ENCODE measurements at places on chromosomes 4 and X.
A peak's percentile ranks its signal among the peaks of the same experiment; 100 is the strongest.

DNA sequence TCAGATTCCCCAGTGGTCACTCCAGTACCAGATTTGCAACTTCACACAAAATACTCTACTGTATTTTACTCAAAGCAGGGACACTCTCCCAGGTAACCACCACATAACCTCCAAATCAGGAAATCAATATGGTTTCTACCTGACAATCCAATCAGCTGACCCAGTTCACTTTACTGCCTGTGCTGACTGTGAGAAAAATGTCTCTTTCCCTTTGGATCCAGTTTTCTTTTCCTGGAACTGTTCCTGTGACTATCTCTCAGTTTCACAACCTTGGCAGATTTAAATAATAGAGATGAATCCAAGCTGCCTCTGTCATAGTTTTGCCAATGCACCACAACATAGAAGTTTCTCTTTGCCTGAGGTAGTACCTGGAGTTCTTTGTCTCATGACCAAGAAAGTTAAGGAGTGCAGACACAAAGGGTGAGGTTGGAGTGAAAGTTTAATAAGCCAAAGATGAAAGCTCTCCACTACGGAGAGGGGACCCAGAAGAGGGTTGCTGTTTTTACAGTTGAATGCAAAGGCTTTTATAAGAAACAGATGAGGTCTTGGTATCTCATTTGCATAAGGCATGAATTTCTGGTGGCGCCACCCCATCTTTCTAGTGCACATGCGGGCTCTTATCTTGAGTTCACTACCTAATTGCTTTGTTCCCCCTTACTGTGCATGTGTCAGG is 29.7 kb upstream of the IL9R start:
- no peak for DNase-seq

DNA sequence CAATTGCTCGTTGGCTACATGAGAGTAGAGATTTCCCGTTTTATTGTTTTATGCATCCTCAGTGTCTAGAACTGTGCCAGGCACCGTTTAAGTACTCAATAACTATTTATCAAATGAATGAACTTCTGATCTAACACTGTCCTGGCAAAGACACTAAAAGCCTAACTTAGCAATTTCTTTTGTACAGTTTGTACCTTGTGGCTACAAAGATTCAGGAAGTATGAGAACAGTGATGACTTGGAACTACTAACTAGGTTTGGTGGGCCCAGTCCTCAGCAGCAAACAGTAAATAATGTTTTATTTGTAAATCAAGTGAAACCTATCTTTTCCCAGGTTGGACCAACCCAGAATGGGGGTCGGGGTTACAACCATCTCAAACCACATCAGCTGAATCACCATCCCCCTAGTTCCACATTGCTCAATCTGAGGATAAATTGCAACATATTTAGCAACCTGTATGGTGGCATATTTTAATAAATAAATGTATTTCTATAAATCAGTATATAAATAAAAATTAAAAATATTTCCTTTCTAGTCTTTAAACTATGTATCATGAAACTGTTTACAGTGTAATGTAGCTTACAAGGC is 12.3 kb upstream of the SCRG1 start:
- DNase-seq = no peak

- no peak for DNase-seq
These were observed 1.8 kb upstream of the CXCL5 start for GRCh38 chr4:74000301-74000700.

DNA sequence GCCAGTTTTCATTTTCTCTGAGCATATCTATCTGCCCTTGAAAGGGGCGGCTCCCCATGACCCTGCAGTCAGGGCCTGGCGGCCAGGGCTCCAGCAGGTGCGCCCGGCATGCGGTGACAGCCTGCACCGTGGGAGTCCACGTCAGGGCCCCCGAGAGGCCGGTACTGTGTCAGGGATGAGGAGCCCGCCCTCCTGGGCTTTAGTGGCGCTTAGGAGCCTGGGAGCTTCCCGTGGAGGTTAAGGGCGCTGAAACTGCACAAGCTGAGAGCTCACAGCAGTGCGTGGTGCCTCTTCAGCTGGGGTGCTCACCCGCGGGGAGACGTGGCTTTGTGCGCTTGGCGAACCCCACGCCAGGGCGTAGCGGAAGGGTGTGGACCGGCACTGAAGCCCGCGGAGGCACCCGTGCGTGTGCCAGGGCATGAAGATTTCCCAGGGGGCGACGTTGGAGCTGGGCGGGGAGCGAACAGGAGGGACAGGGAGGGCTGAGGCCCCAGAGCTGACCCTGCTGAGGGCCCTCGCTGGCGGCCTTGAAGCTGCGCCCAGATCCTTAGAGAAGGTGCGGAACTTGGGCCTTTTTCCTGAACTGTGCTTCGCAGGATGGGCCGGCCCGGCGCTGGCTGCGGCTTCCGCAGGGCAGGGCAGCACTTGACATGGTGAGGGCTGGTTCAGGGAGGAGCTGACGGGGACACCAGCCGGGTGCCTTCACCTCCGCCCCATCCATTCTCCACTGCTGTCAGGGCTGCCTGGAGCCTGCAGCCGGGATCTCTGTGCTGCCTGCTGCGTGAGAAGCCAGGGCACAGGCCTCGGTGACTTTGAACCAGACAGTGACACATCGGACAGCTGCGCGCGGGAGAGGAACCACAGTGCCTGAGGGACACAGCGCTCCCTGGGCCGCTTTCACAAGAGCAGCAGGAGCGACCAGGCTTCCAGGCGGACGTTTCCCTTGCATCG is 32.9 kb downstream of the HTT-AS start:
- peak; percentile 50 for DNase-seq

- no peak for DNase-seq
These were observed 24.6 kb downstream of the ABLIM2 start for GRCh38 chr4:8133897-8134563.

DNA sequence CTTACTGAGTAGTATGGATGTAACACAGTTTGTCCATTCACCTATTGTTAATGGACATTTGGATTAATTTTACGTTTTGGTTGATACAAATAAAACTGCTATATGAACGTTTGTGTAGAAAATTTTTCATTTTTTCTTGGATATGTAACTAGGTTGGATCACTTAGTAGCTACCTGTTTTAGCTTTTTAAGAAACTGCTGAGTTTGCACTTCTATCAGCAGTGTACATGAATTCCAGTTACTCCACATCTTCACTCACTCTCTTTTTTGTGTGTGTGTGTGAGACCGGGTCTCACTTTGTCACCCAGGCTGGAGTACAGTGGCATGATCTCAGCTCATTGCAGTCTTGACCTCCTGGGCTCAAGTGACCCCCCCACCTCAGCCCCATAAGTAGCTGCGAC is 15.4 kb downstream of the LARP1B start:
- DNase-seq = no peak

DNA sequence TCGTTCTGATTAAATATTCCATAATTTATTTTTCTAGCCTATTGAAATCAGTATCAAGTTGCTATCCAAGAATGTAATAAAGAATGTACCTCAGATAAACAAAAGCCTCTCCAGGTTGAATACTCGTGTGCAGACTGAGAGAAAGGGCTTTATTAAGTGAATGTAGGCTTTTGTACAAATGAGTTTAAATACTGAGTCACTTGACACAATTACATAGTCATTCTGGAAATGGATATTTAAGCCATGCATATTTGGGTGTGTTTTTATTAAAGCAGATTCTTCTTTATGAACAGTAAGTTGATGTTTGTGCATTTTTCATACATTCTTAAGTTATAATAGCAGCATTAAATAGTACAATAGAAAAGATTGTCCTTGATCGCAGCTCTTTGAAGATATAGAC is 139.8 kb upstream of the GK2 start:
- DNase-seq = no peak

DNA sequence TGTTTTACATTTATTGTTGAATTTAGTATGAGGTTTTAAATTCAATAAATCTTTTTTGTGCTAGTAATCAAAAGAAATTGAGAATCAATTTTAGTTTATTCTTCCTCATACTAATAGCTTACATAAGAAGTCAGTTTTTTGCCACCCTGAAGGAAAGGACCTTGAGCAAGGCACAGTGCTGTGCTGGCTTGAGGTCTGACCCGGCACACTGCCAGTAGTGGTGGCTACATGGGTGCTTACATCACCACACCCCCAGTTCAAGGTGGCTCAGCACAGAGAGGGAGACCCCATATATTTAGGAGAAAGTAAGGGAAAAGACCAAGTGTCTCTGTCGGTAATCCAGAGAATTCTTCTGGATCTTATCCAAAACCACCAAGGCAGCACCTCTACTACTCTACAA is 86.0 kb upstream of the LANCL3 start:
- DNase-seq = no peak

- DNase-seq = no peak
These were observed 137.4 kb upstream of the AGA start for GRCh38 chr4:177579649-177580048.

- no peak for DNase-seq
These were observed 114.3 kb downstream of the GABRB1 start for GRCh38 chr4:47145630-47146029.

DNA sequence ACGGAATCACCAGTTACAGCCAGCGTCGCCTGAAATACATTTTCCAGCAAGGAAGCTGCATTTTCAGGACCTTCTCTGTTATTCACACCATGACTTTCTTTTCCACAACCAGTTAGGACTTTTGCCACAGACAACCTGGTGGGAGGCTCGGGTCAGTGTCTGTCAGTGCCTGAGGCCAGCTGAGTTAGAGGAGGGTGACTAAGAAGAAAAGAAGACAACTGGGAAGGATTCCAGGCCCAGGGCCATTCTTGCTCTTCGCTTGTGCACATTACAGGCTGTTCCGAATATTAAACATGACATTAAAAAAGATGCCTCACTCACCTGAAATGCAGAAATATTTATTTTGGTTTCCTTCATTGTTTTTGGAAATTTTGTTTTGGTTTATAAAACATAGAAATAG is 21.4 kb upstream of the CENPU start:
- DNase-seq = no peak

- no peak for DNase-seq
These were observed 73.8 kb upstream of the DCLK2 start for GRCh38 chr4:150004481-150004880.

GRCh38 chr4:20395160-20395773 is 143.6 kb downstream of the SLIT2 start:
- no peak for DNase-seq

DNA sequence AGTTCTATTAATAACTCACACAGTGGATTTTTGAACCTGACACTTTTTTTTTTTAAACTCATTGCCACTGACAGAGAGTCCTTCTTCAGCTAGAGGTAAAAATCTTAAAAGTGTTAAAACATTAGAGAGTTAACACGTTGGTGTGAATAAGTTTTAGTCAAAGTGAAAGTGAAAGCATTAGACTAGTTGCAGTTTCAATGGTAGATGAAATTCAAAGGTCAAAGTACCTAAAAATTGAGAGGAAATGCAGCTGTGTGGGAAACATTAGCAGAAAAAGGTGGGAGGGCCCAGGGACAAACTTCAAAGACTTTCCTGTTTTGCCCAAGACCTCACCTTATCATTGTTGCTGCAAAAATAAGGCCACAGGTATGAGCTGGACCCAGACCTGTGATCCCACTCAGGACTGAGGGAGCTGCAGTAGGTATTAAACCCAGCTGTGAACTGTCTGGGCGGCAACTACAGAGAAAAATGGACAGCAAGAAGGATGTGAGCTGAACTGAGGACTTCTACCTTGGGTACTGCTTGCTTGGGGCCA is 17.6 kb upstream of the GABRA4 start:
- DNase-seq = no peak

DNA sequence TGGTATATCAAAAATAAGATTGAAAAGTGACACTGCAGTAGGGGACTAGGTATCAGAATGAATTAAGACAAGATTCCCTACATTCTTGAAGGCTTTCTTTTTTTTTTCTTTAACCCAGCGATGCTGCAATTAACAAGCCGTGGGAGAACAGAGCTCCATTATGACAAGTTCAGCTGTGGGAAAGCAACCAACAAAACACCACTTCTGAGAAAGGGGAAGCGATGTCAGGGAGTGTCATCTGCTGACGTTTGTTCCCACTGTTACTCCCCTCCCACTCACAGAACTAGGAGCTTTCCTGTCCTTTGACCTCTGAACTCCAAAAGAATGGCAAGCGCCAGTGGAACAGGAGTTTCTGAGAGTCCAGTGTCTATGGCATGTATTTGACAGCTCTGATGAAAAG is 90.2 kb upstream of the SLITRK2 start:
- DNase-seq = no peak

GRCh38 chr4:105719204-105719603 is 10.6 kb downstream of the GSTCD start:
- no peak for DNase-seq

- DNase-seq = no peak
These were observed 10.1 kb upstream of the SH3TC1 start for GRCh38 chr4:8188743-8189550.

DNA sequence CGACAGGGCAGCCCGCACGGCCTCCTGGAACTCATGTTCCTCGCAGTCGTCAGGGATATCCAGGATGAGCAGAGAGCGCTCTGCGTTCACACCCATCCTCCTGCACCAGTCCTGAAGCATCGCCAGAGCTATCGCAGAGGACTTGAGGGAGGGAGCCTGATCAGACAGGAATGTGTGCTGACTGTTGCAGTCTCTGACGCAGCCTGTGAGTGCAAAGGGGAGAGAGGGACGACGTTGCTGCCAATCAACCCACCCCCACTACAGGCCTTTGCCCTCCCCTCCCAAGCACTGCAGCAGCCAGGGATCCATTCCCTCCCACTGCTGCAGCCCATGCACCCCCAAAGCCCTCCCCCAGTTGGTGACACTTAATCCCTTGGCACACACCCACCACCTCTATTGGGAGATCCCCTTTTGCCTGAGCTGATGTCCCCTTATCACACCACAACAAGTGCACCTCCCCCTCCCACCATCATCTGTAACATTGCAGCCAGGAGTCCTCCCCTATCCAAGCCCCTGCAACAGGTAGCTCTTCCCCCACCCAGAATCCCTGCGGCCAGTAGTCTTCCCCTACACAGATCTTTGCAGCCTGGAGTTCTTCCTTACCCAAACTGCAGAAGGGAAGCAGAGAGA is 897 bp downstream of the PNMA6F start:
- no peak for DNase-seq

GRCh38 chr4:76753814-76754213 is 144.1 kb downstream of the SOWAHB start:
- DNase-seq = no peak

GRCh38 chr4:77501851-77502250 is 103.8 kb upstream of the CXCL13 start:
- no peak for DNase-seq

DNA sequence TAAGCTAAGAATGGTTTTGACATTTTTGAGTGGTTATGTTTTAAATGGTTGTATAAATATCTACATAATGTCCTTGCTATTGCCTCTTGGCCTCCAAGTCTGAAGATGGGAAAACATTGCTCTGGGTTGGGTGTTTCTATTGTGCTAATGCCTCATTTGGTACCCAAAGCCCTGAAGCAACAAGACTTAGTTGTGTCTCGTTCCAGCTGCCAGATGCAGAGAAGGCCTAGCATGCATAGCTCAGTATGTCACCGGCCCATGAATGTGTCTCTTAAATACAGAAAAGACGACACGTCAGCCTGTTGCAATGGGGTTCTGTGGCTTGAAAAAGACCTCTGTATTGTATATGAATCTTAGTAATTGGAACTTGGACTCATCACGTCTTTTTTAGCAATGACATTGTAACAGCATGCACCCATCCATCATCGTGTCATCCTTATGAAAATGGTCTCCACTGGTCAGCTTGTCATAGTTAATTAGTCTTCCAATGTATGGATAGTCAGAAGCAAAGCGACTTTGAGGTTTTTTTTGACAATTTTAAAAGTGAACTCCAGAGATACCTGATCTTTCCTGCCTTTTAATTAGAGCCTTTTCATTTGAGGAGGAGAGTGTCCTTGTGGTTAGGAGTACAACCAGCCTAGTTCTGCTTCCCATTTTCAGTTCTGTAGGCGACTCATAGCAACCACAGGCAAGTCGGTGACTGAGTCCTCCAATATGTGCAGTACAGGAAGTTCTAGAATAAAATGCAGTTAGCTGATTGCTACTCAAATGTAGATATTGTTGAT is 126.4 kb upstream of the GATB start:
- DNase-seq = no peak

- no peak for DNase-seq
These were observed 145.5 kb upstream of the NAP1L5 start for GRCh38 chr4:88843067-88843685.
